ENCODE measurements at places on chromosomes 2 and 18.

DNA sequence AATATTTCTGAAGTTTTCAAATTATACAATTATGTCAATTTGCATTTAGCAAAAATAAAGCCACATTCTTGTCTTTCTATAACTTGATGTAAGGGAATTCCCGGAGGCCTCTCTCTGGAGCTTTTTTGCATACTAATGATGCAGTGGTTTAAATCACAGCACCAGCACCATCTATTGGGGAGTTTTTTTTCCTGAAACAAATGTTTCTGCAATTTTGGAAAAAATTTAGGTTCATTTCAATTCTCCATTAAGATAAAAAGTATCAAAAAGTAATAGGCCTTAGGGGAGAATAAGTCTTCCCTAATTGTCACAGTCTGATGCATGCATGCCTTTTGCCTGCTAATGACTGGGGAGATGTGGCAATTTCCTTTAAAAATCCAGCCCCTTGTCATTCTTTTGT lies 13.5 kb downstream of the CBLN2 start:
- DNase-seq, result no peak

DNA sequence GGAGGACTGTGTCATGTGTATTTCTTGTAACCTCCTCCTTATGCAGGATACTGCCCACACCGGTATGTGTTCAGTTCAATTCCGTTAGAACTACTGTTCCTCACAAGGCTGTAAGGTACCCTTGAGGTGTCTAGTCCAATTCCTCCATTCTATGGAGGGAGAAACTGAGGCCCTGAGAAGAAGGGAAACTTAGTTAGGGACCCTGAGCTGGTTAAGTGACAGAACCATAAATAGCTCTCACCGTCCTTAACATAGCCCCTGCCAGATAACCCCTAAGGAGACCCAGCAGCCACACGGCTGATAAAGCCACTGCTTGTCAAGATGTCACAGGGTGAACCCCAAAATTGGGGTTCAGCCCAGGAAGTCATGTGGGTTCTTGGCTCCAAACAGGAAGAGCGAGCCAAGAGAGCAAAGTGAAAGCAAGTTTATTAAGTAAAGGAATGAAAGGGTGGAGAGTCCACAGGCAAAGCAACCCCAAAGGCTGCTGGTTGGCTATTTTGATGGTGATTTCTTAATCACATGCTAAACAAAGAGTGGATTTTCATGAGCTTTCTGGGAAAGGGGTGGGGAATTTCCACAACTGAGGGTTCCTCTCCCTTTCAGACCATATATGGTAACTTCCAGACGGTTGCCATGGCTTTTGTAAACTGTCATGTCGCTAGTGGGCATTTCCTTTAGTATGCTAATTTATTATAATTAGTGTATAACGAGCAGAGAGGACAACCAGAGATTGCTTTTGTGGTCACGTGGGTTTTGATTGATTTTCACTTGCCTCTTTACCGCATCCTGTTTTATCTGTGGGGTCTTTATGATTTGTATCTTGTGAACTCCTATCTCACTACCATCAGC lies 83.4 kb upstream of the RTN4 start:
- no peak for DNase-seq

- DNase-seq, result no peak
Measured at GRCh38 chr2:145012214-145012670, 492.3 kb upstream of the ZEB2 start.

- DNase-seq, result no peak
Measured at GRCh38 chr2:17912266-17912691, 33.8 kb downstream of the KCNS3 start.

DNA sequence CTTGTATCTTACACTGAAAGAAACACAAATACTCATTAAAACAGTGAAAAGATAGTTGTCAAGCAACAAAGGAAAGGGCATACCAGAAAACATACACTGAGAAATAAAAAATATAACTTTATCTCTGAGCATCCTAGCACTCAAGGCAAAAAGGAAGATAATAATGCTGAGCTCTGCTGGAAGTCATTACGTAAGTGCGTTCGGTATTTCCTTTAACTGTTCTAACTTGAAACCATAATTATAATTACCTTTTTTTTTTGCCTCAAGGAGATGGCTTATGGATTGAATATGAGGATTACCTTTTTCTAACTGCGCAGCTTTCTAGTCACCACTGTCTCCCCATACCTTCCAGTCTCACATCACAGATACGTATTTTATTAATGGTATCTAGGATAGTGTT lies 308.1 kb downstream of the GBX2 start:
- DNase-seq, result no peak

DNA sequence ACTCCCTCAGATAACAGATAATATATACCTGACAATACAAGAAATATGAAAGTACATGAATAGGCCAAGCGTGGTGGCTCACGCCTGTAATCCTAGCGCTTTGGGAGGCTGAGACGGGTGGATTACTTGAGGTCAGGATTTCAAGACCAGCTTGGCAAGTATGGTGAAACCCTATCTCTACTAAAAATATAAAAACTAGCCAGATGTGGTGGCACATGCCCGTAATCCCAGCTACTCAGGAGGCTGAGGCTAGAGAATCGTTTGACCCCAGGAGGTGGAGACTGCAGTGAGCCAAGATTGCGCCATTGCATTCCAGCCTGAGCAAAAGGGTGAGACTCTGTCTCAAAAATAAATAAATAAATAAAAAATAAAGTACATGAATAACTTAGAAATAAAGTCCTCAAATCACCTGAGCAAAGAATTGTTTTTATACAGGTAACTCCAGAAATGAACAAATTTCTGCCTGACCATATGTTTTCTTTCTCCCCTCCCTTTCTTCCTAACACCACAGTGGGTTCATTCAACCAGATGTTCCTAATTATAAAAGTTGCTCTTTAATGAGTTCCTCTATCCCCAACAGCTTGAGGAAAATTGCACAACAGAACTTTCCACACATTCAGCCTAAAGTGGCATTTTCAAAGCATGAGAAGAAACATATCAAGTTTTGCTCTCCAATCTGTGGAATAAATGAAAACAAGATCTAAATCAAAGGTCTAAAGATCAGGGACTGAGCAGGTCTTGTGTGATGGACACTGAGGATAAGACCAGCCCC lies 33.6 kb upstream of the AP1S3 start:
- DNase-seq, result no peak

GRCh38 chr2:55391615-55392242 lies 27.9 kb downstream of the CCDC88A start:
- no peak for DNase-seq

DNA sequence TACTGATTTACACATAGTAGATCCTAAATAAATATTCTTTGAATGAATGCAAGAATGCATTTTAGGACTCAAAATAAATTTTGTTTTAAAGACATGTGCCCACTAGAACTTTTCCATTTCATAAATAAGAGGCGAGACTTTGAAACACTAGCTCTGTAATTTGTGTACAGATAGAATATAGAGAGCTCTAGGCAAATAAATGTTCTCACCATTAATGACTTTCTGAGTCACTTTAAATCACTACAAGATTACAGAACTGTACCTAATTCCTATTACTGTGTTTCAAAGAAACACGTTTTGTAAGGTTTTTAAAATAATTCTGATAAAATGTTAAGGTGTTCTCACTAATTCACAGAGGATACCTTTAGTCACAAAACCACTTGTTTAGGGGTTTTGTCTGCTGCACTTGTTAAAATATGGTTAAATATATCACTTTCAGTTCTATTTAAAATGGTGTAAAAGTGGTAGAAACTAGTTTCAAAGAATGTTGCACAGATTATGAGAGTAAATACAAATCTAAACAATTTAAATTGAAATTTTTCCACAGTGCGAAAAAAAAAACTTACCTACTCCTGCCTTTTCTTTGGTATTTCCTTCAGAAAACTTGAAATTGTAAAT lies 158.7 kb upstream of the ZC3H15 start:
- no peak for DNase-seq

DNA sequence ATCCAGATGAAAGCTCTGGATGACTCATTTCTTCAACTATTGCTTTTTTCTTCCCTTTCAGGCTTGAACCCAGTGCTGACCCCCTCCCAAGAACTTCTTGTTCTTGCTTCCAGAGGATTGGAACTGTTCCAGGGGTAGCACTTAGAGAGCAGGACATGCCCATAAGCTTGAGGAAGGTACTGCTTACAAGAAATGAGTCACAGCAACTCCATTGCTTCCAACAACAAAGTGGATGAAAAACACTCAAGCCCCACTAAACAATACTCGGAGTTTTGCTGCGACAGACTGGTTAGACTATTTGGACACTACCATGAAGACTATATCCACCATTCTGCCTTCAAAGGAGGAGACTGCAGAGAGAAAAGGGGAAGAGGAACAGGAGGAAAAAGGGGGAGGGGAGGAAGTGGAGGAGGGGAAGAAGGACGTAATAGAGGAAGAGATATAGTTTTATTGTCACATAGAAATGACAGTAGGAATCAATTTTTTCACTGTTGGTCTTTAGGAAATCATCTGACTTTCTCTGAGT lies 1.6 kb upstream of the EPC2 start:
- no peak for DNase-seq

DNA sequence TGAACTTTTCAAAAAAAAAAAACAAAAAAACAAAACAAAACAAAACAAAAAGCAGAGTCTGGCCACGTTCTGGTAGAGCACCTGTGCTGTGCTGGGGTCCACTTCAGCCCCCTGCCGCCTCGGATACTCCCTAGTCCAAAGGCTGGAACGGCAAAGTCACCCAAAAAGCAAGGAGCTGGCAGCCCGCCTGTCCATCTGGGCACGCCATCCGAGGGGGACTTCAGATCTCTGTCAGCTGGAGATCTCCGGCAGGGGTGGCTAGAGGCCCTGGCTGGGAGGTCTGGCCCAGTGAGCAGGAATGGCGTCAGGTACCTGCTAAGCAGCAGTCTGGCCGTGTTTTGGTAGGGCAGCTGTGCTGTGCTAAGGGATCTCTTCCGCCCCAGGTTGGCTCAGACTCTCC lies 152.3 kb upstream of the ZNF516 start:
- no peak for DNase-seq

GRCh38 chr2:30109856-30110255 lies 37.0 kb upstream of the YPEL5 start:
- no peak for DNase-seq

GRCh38 chr2:142707318-142707717 lies 170.1 kb upstream of the KYNU start:
- DNase-seq, result no peak

- no peak for DNase-seq
Measured at GRCh38 chr18:73479477-73479876, 611.7 kb upstream of the NETO1 start.

DNA sequence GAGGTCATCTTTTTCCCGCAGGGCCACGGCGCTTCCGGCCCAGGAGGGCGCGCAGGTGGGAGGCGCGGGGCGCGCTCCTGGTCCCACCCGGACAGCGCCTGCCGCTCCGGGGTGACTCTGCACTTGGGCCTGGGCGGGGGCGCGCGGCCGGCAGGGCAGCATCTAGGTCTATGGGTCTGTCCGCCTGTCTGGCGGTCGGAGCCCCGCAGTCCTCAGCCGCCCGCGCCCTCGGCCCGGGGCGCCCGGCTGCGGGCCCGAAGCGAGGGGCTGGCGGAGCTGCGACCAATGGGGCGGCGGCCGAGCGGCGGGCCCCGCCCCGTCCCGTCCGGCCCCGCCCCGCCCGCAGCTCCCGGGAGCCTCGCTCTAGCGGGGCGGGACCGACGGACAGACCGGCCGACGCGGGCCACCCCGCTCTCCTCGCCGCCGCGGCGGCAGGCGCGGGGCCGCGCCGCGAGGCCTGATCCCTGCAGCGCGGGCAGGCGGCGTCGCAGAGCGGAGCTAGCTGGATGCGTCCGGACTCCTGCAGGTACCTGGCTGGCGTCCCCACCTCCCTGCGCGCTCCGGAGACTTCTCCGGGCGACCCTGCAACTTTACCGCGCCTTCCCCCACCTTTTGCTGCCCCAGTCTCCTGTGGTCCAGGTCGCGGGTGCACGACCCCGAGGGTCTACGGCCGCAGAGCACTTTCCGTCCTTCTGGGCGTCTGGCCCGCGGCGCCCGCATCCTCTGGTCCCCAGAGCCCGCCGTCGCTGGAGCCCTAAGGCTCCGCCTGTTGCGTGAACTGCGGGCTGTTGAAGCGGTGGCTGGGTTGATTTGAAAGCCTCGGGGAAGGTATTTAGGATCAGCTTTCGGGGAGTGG lies at the start of gene KCNS3:
Gene KCNS3, plus strand, starts transcription at position 387 of the 856 bp plus-strand sequence. CDS start 52,342 bp downstream, outside the sequence.
- no peak for DNase-seq

GRCh38 chr18:57649556-57650500 lies 28.2 kb upstream of the NARS1 start:
- no peak for DNase-seq

DNA sequence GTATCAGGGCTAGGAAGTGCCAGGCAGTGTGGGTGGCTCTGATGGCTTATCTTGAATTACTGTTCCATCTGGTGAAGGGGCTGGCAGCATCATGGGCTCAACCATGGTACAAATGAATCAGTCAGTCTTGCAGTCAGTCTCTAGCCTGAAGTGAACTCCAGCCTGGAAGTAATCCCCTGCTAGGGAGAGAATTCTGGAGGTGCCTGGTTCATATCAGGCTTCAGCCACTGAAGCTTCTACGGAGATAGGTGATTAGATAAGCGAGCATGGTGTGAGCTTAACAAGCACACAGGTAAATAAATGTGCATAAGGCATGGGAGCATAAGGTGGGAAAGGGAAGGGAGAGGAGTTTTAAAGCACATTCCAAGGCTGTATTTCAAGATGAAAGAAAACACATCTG lies 541.7 kb downstream of the MBD2 start:
- no peak for DNase-seq

DNA sequence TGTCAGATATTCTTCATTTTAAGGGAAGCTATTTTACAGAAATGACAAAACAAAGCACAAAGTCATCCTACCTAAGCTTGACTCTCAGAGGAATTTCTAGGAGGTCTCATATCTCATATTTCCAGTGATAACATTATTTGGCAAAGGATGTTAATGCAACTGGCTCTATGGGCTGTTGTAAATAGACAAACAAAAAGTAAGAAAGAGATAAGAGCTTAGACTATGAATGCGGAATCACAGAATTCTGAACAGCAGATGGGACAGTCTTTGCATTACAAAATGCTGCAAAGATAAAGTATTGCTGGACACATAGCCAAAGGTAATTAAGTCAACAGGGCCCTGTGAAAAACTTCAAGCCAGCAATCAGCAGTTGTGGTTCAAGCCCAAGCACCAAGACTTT lies 23.9 kb downstream of the PIAS2 start:
- DNase-seq, result no peak
